Lung (tissue), 17 donors: ENCODE measurements at places on chromosomes 11 and 22. TPM values are rescaled to one million over a fixed set of nuclear protein-coding genes. Genes with fewer than 3 reads are reported as not detected.

TRAPPC4 gene
- 45.8 TPM for total RNA-seq

DNA sequence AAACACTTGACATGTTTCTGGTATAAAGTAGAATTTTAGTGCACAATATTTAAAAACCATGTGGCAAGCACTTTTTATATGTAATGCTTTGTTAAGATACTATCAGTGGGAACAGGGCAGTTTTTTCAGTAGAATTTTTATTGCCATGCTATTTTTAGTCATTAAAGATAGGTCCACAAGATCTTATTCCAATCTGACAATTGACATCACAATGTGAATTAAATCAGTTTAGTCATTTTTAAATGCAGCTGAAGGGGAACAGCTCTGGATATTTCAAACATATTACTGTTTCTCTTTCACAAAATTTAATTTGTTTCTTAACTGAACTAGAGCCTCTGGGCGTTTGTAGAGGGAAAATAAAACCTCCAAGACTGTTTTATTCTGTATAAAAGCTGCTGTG lies 194.1 kb downstream of the MSANTD4 start:
- H3K27ac ChIP-seq, result no peak overlapping the region
- H3K4me3 ChIP-seq, result no peak overlapping the region
- no peaks in the 10 kb centered on the region for H3K27me3 ChIP-seq
- no peaks in the 10 kb centered on the region for H3K36me3 ChIP-seq

DNA sequence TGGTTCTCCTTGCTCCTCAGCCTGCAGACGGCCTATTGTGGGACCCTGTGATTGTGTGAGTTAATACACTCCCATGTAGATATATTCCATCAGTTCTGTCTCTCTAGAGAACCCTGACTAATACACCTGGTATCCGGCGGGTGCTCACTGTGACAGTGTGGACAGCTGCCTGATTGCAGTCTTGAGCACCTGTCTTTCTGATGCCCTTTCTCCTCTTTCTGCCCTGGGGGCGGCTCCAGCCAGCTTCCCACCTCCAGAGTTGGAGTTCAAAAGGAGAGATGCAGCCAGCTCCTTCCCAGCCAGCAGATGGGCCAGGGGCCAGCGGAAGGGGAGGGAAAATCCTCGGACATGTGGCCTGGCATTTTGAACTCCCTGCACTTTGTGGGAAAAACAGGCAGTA lies 15.0 kb downstream of the SMIM38 start:
- H3K4me1 ChIP-seq, result peaks cover 2% of the 10 kb centered on the region
- no peak overlapping the region for H3K27ac ChIP-seq
- no peak for DNase-seq
- no peaks in the 10 kb centered on the region for H3K27me3 ChIP-seq
- H3K36me3 ChIP-seq, result no peaks in the 10 kb centered on the region
- H3K4me3 ChIP-seq, result no peak overlapping the region

DNA sequence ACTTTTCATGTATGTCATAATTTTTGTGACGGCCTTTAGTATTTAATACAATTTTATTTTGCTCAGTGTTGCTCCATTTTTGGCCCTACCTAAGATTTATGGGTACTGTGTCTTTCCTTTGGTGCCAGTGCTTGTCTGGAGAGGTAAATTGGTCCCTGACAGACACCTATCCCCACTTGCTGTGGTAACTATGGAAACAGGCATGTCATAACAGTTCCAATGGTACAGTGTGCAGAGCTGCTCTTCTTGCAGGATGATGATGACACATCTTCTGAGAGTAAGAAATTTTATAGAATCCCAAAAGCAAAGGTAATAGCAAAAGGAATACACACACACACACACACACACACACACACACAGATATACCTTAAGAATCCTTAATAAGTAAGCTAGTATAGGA lies 118.5 kb downstream of the ELP4 start:
- DNase-seq, result no peak
- no peaks in the 10 kb centered on the region for H3K27me3 ChIP-seq
- no peaks in the 10 kb centered on the region for H3K4me1 ChIP-seq
- no peaks in the 10 kb centered on the region for H3K36me3 ChIP-seq
- H3K27ac ChIP-seq, result no peak overlapping the region
- H3K4me3 ChIP-seq, result no peak overlapping the region

DNA sequence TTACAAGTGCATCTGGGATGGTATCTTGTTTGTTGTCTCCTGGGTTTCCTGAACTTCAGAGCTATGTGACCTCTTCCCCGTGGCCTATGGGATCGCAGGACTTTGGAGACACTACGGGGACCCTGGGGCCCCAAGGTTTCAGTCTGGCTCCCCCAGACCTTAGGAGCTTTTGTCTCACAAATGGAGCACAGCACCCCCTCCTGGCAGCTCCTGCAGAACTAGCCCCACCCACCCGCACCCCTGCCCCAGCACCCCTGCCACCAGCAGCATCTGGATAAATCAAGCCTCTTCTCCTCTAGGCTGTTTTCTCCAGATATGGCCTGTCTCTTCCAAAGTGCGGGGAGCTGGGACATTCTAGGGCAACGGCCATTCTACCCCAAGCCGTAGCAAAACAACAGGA lies 10.4 kb downstream of the RCOR2 start:
- DNase-seq, result no peak
- no peak overlapping the region for H3K27ac ChIP-seq
- H3K27me3 ChIP-seq, result no peaks in the 10 kb centered on the region

DNA sequence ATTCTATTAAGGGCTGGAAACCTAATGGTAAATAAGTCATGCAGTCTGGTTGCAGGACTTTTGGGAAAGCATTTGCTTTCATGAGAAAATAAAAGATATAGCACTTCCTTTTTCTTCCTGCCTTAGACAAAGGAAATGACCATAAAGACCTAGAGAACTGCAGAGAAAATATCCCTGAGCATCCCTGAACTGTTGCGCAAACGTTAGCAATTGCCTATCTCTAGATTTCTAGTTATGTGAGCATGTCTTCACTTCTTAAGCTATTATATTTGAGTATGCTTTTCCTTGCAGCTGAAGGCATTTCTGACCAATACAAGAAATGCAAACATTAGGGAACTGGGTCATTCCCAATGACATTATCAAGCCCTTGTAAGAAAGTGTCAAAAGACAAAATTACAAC lies 110.6 kb downstream of the KIF18A start:
- H3K27ac ChIP-seq, result no peak overlapping the region
- DNase-seq, result no peak
- H3K4me1 ChIP-seq, result no peaks in the 10 kb centered on the region
- no peaks in the 10 kb centered on the region for H3K27me3 ChIP-seq

CD3E gene
- total RNA-seq, result 5.3 TPM

DNA sequence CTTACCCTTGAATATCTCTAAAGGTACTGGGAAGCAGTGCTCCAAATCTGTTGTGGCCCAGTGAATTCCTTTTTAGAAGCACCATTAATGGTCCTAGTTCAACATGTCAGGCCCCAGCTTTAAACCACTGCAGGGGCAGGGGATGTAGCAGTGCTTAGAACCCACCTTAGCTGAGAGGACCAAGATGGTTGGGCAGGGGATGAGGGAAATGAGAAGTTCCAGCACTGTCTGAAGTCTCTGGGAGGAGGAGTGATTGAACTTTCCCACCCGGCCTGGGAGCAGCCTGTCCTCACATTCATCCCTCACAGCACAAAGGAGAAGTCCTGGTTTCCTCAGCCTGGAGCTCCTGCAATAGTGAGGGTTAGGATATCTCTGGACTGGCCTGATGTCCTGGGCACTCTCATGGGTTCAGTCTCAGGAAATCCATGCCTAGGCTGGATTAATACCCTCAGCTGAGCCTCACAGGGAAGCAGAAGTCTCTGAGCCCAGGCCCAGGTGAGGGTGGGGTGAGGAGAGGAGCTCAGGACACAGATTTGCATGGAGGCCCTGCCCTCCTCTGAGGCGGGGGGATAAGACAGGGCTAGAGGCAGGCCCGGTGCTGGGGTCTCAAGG lies 28.6 kb upstream of the PRAME start:
- H3K4me3 ChIP-seq, result no peak overlapping the region
- no peak for DNase-seq
- H3K36me3 ChIP-seq, result no peaks in the 10 kb centered on the region
- H3K27me3 ChIP-seq, result no peaks in the 10 kb centered on the region
- no peak overlapping the region for H3K27ac ChIP-seq
- H3K4me1 ChIP-seq, result no peaks in the 10 kb centered on the region

DNA sequence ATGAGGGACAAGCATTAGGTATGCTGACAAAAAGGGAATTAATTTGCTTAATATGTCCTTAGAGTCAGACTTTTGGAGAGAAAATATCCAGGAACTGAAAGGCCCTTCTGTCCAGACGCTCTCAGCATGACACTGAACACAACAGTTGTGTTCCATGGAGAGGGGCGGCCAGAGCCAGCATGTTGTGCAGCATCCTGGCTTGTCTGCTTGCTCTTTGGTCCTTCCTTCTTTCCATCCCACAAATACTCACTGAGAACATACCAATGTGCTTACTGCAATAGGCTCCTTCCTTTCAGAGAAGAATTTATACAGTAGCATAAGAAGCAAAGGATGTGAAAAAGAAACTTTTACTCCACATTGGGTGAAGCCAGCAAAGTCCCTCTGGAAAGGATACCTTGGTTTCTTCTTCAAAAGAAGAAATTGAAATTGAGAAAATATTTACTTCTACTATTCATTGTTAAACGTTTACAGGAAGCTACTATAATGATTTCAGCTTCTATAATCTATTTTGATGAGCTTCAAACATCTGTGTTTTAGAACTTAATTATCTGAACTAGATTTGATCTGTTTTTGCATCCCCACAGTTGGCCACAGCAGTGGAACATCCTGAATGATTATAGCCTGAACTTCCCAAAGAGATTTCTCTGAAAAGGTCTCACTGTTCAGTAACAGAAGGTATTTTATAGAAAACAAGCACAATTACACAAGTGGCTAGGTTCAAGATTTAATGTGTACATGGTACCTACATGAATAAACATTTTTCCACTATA lies 304.1 kb upstream of the PITPNB start:
- no peak overlapping the region for H3K27ac ChIP-seq
- no peaks in the 10 kb centered on the region for H3K36me3 ChIP-seq
- H3K4me3 ChIP-seq, result no peak overlapping the region
- DNase-seq, result no peak

CCDC34 gene
- 4.0 TPM for total RNA-seq

DNA sequence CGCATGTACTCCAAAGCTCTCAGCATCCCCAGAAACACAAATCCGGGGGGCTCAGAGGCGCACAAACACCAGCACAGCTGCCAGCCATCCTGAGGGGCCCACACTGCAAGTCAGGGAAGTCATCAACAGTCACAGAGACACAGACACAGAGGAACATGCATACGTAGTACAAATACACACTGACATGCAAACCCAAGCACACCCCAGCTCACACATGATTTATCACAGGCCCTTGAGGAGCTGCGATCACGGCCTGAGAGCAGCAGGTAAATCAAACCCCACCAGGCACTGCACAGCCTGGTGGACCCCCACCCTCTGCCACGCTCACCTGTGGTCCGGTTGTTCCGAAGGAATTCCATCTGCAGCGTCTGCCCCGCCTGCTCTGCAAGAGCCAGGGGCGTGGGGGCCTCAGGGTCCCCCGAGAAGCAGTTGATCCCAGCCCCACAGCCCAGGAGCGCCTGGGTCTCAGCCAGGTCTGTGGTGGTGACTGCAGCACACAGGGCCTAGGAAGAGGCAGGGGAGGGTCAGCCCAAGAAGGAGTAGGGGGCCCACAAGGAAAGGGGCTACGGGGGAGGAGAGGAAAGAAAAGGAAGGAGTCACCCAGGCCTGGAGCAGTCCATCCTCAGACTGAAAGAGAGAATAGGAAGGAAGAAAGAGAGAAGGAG lies 28.5 kb upstream of the PDE2A start:
- peak; percentile 33 for DNase-seq
- H3K4me1 ChIP-seq, result no peaks in the 10 kb centered on the region
- H3K4me3 ChIP-seq, result no peak overlapping the region
- H3K36me3 ChIP-seq, result peaks cover 3% of the 10 kb centered on the region

GRCh38 chr22:34847072-34847471 lies 218.9 kb upstream of the ISX start:
- no peaks in the 10 kb centered on the region for H3K4me1 ChIP-seq
- H3K27ac ChIP-seq, result no peak overlapping the region
- DNase-seq, result no peak
- no peaks in the 10 kb centered on the region for H3K36me3 ChIP-seq

GRCh38 chr22:42300259-42301076 lies 30.0 kb upstream of the TCF20 start:
- H3K27ac ChIP-seq, result no peak overlapping the region
- H3K4me3 ChIP-seq, result no peak overlapping the region
- no peaks in the 10 kb centered on the region for H3K36me3 ChIP-seq
- no peak for DNase-seq
- peaks cover 13% of the 10 kb centered on the region for H3K4me1 ChIP-seq

DNA sequence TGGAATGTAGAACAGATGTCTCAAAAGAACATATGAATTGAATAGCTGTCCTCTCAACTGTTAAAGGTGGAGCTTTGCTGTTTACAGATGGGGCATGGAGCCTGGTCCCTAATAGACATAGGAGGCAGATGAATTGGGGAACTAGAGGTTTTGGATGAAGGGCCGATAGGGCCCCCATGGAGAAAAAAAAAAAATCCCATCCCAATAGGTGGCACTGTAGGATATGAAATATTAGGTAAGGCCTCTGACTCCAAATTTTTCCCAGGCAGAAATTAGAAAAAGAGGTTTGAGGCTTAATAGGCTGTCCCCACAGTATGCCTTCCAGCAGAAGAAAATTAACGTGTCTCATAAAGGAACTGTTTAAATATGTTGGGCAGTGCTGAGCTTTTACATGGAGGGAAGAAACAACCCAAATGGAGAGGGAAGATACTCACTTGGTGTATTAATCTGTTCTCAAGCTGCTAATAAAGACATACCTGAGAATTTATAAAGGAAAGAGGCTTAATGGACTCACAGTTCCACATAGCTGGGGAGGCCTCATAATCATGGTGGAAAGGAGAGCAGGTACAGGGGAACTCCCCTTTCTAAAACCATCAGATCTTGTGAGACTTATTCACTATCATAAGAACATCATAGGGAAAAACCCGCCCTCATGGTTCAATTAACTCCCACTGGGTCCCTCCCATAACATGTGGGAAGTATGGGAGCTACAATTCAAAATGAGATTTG lies 30.1 kb upstream of the TMEM45B start:
- H3K36me3 ChIP-seq, result no peaks in the 10 kb centered on the region
- no peak overlapping the region for H3K4me3 ChIP-seq

TRIM49D1 gene
- not detected for total RNA-seq

GRCh38 chr11:124837491-124837856 lies 27.8 kb upstream of the ROBO3 start:
- H3K27ac ChIP-seq, result no peak overlapping the region
- peak; percentile 92 for DNase-seq
- no peak overlapping the region for H3K4me3 ChIP-seq
- peaks cover 23% of the 10 kb centered on the region for H3K27me3 ChIP-seq
- H3K4me1 ChIP-seq, result peaks cover 10% of the 10 kb centered on the region
